ENCODE measurements at places on chromosomes 6 and 20. TPM values are rescaled to one million over a fixed set of nuclear protein-coding genes. Genes with fewer than 3 reads are reported as not detected.

GRCh38 chr6:121434037-121434770 lies 1.2 kb upstream of the GJA1 start:
- peak overlapping the region; percentile 91 for H3K27ac ChIP-seq
- H3K27me3 ChIP-seq, result no peaks in the 10 kb centered on the region
- H3K36me3 ChIP-seq, result no peaks in the 10 kb centered on the region
- H3K4me1 ChIP-seq, result peaks cover 24% of the 10 kb centered on the region
- no peak for DNase-seq
- H3K4me3 ChIP-seq, result no peak overlapping the region

- H3K4me3 ChIP-seq, result peak within 1 kb of the TSS; percentile 48
- no peak within 1 kb of the TSS for H3K27ac ChIP-seq
- no peak for DNase-seq
- no peaks in the 10 kb centered on the region for H3K36me3 ChIP-seq
- peaks cover 57% of the 10 kb centered on the region for H3K4me1 ChIP-seq
These were observed at the start of gene TUBB2B for GRCh38 chr6:3227363-3228045. Gene TUBB2B (minus strand): TSS chr6:3227653. CDS start chr6:3227543, 110 bp downstream.

GRCh38 chr6:118986312-118986711 lies 51.4 kb upstream of the MCM9 start:
- no peaks in the 10 kb centered on the region for H3K36me3 ChIP-seq
- H3K4me1 ChIP-seq, result no peaks in the 10 kb centered on the region
- no peak overlapping the region for H3K4me3 ChIP-seq
- no peaks in the 10 kb centered on the region for H3K27me3 ChIP-seq
- DNase-seq, result no peak

- H3K4me3 ChIP-seq, result no peak overlapping the region
- no peaks in the 10 kb centered on the region for H3K27me3 ChIP-seq
- no peaks in the 10 kb centered on the region for H3K36me3 ChIP-seq
- no peaks in the 10 kb centered on the region for H3K4me1 ChIP-seq
These were observed 86.6 kb downstream of the ECT2L start for GRCh38 chr6:138882369-138883017.

DNA sequence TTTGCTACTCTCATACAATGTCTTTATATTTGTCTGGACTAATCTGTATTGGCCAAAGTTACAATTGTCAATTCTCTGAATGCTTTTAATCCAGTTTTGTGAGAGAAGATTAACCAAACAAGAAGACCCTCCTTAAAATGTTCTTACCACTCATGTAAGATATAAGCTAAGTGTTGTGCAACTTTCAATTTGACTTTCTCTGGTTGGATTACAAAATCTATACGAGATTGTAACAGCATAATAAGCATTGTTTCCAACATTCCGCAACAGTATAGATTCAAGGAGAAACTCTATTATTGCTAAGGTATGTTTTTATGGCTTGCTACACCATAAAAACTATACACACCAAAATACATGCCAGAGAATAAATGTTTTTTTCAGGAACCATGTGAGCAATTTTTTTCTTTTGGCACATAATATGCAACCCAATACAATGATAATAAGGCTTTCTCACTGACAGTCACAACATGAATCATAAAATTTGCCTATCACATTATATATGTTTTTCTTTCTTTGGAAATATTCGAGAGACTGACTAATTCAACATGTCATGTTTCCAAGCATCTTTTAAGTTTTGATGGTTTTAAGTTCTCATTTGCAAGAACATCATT lies 12.2 kb upstream of the TRPC4AP start:
- no peaks in the 10 kb centered on the region for H3K4me1 ChIP-seq
- no peak for DNase-seq
- H3K4me3 ChIP-seq, result no peak overlapping the region
- no peaks in the 10 kb centered on the region for H3K36me3 ChIP-seq
- H3K27me3 ChIP-seq, result no peaks in the 10 kb centered on the region
- no peak overlapping the region for H3K27ac ChIP-seq

DNA sequence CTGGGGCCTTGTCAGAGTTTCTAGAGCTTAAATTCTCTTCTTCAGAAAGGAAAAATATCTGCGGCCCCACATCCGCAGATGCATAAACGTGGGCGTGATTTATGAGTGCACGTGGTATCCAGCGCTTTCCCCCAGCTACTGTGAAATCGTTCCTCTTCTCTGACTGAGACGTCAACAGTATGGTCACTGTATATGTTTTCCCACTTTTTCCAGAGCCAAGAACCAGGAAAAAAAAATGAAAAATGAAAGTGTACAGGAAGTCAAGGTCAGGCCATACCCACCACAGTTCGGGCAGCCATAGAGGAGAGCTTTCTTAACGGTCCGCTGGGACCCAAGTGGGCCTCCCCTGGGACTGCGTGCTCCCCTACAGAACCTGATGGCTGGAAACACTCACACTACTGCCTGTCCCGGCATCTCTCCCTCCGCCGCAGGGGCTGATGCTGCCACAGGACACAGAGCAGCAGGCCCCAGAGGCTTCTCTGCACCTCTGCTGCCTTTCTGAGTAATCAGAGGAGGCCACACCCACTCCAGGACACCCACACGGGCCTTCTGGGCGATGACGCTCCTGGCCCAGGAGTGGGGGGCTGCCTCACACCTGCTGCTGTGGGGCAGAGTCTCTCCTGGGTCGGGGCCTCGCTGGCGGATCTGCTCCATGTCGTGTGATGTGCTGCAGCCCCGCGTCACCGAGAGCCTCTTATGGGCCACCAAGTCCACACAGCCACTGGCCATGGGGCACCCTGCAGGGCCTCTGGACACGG lies 16.4 kb upstream of the STX16 start:
- no peaks in the 10 kb centered on the region for H3K27me3 ChIP-seq
- no peaks in the 10 kb centered on the region for H3K4me1 ChIP-seq
- no peak for DNase-seq

- H3K36me3 ChIP-seq, result no peaks in the 10 kb centered on the region
- H3K4me1 ChIP-seq, result peaks cover 27% of the 10 kb centered on the region
These were observed 15.2 kb upstream of the SIRT5 start for GRCh38 chr6:13559251-13559650.

GRCh38 chr20:45444050-45444449 lies 25.5 kb upstream of the WFDC2 start:
- H3K27ac ChIP-seq, result no peak overlapping the region
- H3K36me3 ChIP-seq, result no peaks in the 10 kb centered on the region
- no peaks in the 10 kb centered on the region for H3K27me3 ChIP-seq

XKR7 gene
- not detected for total RNA-seq

PRSS16 gene
- total RNA-seq, result 17.1 TPM

ZC3H12D gene
- 0.62 TPM for total RNA-seq

All from suprapubic skin (tissue), 4 donors.